MV-4-11 (cell line): ENCODE measurements at places on chromosomes 2 and 18.

GRCh38 chr2:109317471-109318095 is 188.6 kb downstream of the SH3RF3 start:
- DNase-seq, result no peak

DNA sequence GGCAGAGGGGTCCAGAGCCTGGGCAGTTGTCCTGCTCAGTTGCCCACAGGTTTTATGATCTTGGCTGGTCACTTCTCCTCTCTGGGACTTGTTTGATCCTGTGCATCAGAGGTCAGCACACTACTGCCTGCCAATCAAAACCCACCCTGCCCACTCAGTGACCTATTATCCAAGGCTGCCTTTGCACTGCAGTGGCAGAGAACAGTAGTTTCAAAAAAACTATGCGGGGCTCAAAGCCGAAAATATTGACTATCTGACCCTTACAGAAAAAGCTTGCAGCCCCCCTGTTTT is 218.2 kb downstream of the CYP26B1 start:
- no peak for DNase-seq

- DNase-seq, result peak; percentile 99
Measured at GRCh38 chr2:60100034-60100433, 453.4 kb downstream of the BCL11A start.

- no peak for DNase-seq
Measured at GRCh38 chr18:48124857-48125626, 194.6 kb upstream of the SMAD2 start.

- DNase-seq, result no peak
Measured at GRCh38 chr2:121196132-121196848, 88.7 kb downstream of the TFCP2L1 start.

DNA sequence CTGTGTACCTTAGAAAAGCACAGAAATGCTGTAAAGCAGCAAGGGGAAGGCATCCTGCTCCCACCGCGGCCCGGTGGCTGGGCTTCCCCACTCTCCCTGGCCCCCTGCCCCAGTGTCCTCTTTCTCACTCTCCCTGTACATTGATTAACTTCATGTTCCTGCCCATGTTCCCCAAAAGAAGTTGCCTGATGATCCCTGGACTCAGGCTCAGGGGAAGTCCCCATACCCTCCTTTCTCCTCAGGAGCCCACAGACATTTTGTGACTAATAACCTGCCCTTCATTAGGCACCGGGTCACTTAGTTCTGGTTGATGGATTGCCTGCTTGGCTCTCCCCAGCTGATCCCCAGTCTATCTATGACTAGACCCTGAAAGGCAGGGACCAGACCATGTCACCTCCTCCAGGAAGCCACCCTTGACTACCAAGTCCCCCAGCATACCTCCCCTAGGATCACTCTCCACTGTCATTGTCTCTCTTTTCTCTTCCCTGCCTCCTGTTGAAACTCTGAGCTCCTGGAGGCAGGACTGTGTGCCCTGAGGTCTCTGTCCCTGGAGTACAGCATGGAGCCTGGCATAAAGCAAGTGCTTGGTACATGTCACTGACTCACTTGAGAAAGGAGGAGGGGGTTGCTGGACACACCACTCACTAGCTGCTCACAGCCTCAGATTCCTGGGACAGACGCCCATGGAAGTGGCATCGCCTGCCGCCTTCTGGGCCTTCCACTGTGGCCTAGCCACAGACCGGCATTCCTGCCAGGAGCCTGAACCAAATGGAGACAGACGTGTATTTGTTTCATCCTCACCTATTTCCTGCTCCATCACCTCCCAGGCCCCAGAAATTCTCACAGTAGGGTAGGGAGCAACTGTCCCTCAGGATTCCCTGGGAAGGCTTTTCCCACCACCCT is 13.5 kb downstream of the MALL start:
- no peak for DNase-seq

DNA sequence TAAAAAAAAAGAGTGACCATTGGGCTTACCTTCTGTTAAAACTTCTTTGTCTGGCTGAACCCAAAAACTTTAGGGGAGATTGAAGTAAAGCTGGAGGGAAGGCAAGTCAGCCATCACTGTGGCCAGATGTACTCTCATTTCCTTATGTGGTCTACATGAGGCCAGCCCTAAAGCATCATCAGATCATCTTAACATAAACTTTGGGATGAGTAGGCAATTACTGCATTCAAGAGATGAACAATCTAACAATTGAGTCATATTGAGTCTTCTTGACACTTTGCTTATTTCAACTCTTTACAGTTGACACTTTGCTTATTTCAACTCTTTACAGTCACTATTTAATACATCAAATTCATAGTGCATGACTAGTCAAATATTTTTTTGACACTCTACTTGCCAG is 155.6 kb downstream of the QPCT start:
- peak; percentile 62 for DNase-seq

- no peak for DNase-seq
Measured at GRCh38 chr2:159199761-159200465, 86.6 kb downstream of the WDSUB1 start.

- DNase-seq, result no peak
Measured at GRCh38 chr2:39805936-39806608, 27.0 kb upstream of the THUMPD2 start.

DNA sequence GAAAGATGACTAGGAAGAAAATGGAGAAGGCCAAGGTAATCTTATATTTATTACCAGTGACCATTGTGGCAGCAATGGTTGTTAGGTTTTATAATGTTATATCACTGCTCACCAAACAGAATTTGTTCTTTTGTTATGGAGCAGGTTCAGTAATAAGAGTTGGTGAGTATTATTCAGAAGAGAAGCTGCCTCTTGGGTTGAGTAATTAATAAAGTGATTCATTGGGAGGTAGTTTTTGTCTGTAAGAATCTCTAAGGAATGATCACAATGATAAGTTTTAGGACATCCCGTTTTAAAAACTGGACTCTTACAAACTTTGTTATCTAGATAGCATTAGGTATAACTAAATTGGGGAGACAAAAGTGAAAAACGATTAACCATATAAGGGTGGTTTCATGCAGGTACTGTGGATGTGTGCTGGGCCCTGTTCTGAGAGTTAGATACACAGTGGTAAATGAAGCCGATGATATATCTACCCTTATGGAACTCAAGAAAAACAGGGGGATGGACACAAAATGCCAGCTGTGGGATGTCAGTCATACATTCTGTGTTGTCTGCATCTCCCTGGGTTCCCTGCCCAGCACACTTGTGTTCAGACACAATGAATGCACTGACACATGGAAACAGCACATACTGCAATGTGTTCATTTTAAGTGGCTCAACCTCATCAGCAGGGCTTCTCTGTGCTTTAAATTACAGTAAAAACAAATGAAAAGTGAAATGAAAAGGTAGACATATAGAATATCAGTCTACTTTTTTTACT is 7.5 kb downstream of the MAP4K4 start:
- DNase-seq, result no peak

DNA sequence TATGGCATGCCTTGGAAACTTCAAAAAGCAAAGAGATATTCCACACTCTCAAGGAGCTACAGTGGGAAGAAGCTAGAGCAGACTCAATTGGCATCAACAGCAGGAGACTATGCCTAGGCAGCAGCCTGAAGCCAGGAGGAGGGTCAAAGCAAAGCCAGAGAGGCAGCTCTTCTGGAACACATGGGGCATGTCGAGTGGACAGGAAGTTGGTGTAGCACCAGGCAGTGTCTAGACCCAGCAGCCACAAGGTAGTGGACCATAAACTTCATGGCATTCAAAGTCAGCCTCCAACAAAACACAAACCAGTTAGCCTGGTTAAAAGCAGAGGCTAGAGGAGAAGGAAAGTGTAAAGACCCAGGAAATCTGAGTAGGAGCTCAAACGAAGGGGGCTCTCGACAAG is 311.2 kb upstream of the PKDCC start:
- no peak for DNase-seq

DNA sequence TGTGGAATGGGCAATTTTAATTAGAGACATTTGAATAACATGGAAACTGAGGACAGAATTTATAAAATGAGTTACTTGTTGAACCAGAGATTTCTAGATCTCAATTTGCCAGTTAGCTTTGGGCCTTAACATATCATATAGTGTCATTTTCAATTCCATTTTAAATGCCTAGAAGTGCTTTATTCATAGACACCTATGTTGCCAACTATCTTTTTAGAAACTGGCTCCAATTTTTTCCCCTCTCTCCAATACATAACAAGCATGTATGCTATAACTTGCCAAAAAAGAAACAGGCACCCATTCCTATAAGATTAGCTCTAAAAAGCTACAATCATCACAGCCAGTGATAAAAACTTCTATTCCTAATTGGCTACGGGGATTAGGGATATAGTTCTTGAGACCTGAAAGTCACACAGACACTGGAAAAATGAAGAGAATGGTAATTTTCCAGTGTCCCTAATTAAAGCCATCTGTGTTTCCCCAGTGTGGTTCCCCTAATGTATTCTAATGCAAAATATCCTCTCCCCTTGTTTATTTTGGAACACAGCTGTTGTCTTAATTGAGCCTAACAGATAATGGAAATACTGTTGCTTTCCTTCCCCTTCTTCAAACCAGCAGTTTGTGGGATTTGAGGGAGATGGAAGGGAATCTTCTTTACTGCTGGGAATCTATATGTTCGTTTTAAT is 205.5 kb upstream of the FSHR start:
- DNase-seq, result no peak

DNA sequence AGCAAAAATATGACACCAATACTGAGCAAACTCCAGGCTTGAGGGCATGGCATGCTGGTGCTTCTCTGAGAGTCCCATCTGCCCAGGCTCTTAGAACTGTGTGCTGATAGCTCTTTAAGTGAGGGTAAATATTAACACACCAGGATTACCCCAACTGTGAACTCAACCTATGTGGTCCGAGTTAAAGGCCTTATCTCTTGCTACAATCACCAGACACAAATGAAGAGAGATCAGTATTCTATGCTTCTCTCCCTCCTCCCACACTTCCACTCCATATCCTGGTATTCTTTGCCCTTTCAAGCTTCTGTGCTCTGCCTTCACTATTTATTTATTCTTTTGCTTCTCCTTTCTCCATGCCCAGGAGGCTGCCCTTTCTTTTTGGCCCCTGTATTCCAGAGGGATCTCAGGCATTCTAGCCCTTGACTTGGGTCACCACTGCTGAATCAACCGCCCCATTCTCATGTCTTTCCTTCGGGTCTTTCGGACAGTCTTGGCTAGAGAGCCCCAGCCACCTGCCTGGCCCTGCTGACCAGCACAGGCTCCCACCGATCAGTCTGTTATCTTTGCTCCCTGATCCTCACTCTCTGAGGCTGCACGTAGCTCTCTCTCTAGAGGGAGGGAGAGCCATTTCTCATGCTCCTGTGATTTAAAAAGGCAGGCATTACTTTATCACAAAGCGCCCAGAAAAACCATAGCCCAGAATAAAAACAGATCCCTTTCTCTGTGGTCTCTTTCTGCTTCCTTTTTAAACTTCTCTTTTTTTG is 17.2 kb upstream of the HK2 start:
- peak; percentile 90 for DNase-seq

GRCh38 chr2:88707003-88707402 is 15.5 kb downstream of the RPIA start:
- DNase-seq, result no peak
